ENCODE measurements at places on chromosomes 13 and 19. TPM values are rescaled to one million over a fixed set of nuclear protein-coding genes. Genes with fewer than 3 reads are reported as not detected.

DNA sequence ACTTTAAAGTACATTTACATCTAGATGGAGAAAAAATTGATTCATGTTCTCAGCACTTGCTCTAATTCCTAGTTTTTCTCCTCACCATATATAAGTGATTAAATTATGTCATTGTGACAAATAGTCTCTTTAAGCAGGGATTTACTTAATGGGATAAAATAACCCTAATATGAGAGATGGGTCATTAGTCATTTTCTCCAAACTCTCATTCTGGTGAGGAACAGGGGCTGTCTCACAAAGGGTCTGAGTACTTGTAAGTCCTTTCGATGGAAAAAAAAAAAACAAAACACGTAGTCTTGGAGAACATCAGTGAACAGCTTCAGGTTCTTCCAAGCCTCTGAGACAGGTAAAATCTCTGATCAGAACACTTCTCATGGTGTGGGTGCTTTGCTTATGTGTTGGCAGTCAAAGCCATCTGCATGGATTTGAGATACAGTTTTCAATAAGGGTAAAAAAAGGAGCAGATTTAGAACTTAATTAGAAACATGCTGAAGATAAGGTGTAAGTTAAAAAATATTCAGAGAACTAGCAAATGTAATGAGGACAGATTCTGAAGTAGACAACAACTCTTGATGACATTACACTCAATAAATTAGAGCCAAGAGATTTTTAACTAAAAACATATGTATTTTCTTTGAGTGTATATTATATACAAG, 1668.9 kb upstream of the MIR17HG start:
- H3K27me3 ChIP-seq = no peaks in the 10 kb centered on the region
- no peak for DNase-seq

- no peaks in the 10 kb centered on the region for H3K27me3 ChIP-seq
- H3K36me3 ChIP-seq = no peaks in the 10 kb centered on the region
- peaks cover 41% of the 10 kb centered on the region for H3K4me1 ChIP-seq
- H3K4me3 ChIP-seq = no peak overlapping the region
- DNase-seq = peak; percentile 82
Measured at GRCh38 chr13:44903574-44903985, 85.7 kb downstream of the NUFIP1 start.

DNA sequence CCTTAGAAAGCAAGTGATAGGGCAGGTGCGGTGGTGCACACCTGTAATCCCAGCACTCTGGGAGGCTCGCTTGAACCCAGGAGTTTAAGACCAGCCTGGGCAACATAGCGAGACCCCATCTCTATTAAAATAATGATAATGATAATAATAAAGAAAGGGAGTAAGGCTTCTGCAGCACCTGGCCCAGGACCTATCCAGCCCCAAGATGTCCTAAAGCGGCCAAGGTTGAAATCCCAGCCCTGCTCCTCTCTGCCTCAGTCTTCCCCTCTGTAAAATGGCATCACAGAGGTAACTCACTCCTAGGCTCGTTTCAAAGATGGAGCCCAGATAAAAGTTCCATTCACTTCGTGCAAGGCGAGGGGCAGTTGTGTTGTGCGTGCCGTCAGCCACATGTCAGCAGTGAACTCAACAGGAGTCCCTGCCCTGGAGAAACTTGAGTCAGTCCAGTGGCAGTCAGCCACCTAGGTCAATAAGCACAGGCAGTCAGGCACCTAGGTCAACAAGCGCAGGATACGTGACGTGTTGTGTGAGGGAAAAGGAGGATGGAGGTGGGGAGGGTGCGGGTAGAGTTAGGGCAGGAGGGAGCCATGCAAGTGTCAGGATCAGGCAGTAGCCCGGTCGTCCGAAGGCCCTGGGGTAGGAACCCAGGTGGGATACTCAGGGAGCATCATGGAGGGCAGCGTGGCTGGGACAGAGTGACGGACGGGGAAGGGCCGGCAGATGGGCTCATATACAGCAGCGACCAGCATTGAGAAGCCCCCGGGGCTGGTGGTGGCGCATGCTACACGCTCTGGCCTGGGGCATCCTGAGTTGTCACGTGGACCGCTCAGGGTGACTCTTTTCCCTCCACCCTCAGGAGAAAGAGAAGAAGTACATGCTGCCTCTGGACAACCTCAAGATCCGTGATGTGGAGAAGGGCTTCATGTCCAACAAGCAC, 16.6 kb downstream of the TMED1 start:
- H3K36me3 ChIP-seq = peaks cover 59% of the 10 kb centered on the region
- H3K4me3 ChIP-seq = no peak overlapping the region
- DNase-seq = no peak

GRCh38 chr13:27404680-27405079, 19.7 kb upstream of the GTF3A start:
- H3K4me3 ChIP-seq = no peak overlapping the region
- H3K36me3 ChIP-seq = no peaks in the 10 kb centered on the region
- H3K27me3 ChIP-seq = peaks cover 2% of the 10 kb centered on the region

- no peak overlapping the region for H3K27ac ChIP-seq
- H3K4me3 ChIP-seq = no peak overlapping the region
- H3K27me3 ChIP-seq = no peaks in the 10 kb centered on the region
- H3K4me1 ChIP-seq = no peaks in the 10 kb centered on the region
Measured at GRCh38 chr19:11745869-11746268, 7.1 kb upstream of the ZNF823 start.

GRCh38 chr13:108269601-108270328, at the start of gene TNFSF13B:
TSS of gene TNFSF13B (plus strand) at chr13:108269718. CDS start at chr13:108269896, 178 bp downstream.
- H3K27me3 ChIP-seq = no peaks in the 10 kb centered on the region
- peak within 1 kb of the TSS; percentile 35 for H3K4me3 ChIP-seq
- peak; percentile 51 for DNase-seq
- H3K27ac ChIP-seq = no peak within 1 kb of the TSS
- peaks cover 8% of the 10 kb centered on the region for H3K4me1 ChIP-seq

DNA sequence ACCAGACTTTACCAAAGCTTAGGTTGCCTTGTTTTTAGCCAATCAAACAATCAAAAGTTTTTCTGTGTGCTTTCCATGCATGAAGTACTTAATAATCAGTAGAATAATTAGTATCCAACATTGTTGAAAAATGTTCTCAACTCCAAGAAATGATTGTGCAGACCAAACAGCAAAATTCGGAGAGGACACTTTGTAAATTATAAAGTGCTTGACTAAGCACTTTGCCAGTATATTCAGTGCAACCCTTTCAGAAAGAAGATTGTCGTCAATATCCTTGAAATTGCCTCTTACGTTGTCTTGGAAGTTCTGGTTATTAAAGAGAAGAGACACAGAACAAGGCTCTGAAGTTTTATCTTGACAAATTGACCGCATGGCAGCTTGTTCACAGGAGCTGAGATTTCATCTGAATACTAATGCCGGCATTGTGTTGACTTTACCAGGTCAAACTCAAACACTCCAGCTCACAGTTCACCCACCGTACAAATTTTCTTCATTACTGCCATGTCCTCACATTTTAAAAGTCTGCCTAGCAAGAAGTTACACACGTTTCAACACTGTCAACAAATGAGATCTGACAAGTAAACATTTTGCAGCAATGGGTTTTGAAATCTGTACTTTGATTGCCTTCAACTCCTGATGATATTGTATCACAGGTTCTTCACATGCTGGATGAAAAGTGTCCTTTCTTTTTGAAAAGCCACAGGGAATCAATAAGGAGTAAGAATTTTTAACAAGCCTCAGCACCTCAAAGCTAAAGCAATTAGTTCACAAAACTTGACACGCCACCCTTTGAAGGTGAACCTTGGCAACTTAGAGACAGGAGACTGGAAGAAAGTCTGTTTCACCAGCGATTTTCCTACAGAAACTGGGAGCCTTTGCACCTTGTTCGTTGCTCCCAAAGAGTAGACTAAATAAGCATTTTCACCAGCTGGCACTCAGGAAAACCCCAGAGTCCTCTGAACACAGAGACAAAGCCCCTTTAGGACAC, 150.9 kb downstream of the RFC3 start:
- no peaks in the 10 kb centered on the region for H3K27me3 ChIP-seq
- no peaks in the 10 kb centered on the region for H3K4me1 ChIP-seq
- no peak for DNase-seq
- H3K4me3 ChIP-seq = no peak overlapping the region

DNA sequence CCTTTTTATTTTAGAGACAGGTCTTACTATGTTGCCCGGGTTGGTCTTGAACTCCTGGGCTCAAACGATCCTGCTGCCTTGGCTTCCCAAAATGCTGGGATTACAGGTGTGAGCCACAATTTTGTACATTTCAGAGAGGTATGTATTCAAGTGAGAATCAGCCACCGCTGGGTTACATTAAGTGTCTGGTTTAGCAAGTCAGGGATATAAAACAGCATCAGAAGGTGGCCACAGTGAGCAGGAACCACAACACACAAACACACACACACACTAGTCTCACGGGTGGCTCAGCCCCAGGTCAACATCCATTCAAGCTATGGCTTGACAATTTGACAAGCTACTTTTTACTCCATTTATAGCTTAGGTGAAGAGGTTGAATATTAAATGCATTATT, 20.2 kb downstream of the KLK5 start:
- H3K4me1 ChIP-seq = no peaks in the 10 kb centered on the region
- H3K36me3 ChIP-seq = no peaks in the 10 kb centered on the region
- H3K27ac ChIP-seq = no peak overlapping the region
- no peak overlapping the region for H3K4me3 ChIP-seq
- DNase-seq = no peak

GRCh38 chr19:1214862-1215731, 9.5 kb downstream of the STK11 start:
- H3K27ac ChIP-seq = peak overlapping the region; percentile 97
- peaks cover 36% of the 10 kb centered on the region for H3K4me1 ChIP-seq
- H3K27me3 ChIP-seq = no peaks in the 10 kb centered on the region
- no peaks in the 10 kb centered on the region for H3K36me3 ChIP-seq
- H3K4me3 ChIP-seq = no peak overlapping the region

- H3K27ac ChIP-seq = no peak overlapping the region
- no peak overlapping the region for H3K4me3 ChIP-seq
- H3K36me3 ChIP-seq = no peaks in the 10 kb centered on the region
Measured at GRCh38 chr13:41762796-41763195, 198.1 kb downstream of the VWA8 start.

Gene MBD3L2
- not detected for total RNA-seq

Gene ZNF600
- 0.42 TPM for total RNA-seq

Gene CNN1
- total RNA-seq = 3.2 TPM

Gene ANGPTL4
- 30.9 TPM for total RNA-seq

Gene STOML3
- total RNA-seq = not detected

Gene PTH2
- not detected for total RNA-seq

Gene GRIN2D
- total RNA-seq = 1.3 TPM
